ENCODE measurements at places on chromosomes 12 and 14. TPM values are rescaled to one million over a fixed set of nuclear protein-coding genes. Genes with fewer than 3 reads are reported as not detected.

The KRT2 gene
- total RNA-seq, result not detected

The NKX2-8 gene
- not detected for total RNA-seq

The ANKS1B gene
- not detected for total RNA-seq

The FBLN5 gene
- 111 TPM for total RNA-seq

The SLCO1A2 gene
- not detected for total RNA-seq

The CLECL1 gene
- not detected for total RNA-seq

The TRHDE gene
- total RNA-seq, result 1.4 TPM

The P2RX4 gene
- total RNA-seq, result 13.8 TPM

The DEGS2 gene
- total RNA-seq, result 53.0 TPM

The MIP gene
- not detected for total RNA-seq

The MYO1H gene
- total RNA-seq, result not detected

The TDRD9 gene
- total RNA-seq, result 1.3 TPM

The MIS18BP1 gene
- 55.2 TPM for total RNA-seq

The LBHD2 gene
- total RNA-seq, result not detected

The PLEKHH1 gene
- 38.8 TPM for total RNA-seq

The RPL10L gene
- not detected for total RNA-seq

The CCDC175 gene
- total RNA-seq, result not detected

The GARIN6 gene
- not detected for total RNA-seq

The ITGB7 gene
- total RNA-seq, result 29.5 TPM

The BICDL1 gene
- 18.2 TPM for total RNA-seq

The CTSG gene
- not detected for total RNA-seq

The TAS2R20 gene
- total RNA-seq, result not detected

The CLBA1 gene
- total RNA-seq, result 7.6 TPM

The DCN gene
- total RNA-seq, result 189 TPM

The RNASE1 gene
- 461 TPM for total RNA-seq

The RFX4 gene
- total RNA-seq, result not detected

The TAS2R8 gene
- total RNA-seq, result not detected

The GPN3 gene
- 7.6 TPM for total RNA-seq

The GLI1 gene
- 4.0 TPM for total RNA-seq

The CLEC4C gene
- total RNA-seq, result not detected

The EMC9 gene
- total RNA-seq, result 2.3 TPM

The SMCO2 gene
- total RNA-seq, result 2.5 TPM

The CDCA3 gene
- 3.9 TPM for total RNA-seq
